ENCODE measurements at places on chromosomes 3 and 15.

DNA sequence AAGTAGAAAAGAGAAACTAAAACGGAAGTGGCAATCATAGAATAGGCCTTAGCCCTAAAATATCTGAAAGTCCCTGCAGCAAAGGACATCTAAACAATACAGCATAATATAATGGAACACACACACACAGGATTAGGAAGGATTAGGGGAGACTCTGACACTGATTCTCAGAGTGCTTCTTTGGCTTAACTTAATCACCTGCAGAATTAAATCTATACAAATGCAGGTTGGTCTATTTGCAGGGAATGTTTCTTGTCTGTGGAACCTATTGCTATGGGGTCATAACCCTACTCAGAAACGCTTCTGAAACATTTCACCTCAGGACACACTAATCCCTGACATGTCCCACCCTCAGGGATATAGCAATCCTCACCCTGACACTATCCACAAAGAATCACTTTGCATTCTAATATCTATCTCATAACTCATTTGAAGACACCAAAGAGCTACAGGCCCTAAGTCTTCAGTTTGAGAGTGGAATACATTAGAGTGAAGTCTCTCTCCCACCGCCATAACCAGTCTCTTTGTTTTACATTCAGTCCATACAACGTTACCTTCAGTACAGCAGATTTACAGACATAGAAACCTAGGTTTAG, 1041.2 kb downstream of the TUSC7 start:
- DNase-seq: no peak

DNA sequence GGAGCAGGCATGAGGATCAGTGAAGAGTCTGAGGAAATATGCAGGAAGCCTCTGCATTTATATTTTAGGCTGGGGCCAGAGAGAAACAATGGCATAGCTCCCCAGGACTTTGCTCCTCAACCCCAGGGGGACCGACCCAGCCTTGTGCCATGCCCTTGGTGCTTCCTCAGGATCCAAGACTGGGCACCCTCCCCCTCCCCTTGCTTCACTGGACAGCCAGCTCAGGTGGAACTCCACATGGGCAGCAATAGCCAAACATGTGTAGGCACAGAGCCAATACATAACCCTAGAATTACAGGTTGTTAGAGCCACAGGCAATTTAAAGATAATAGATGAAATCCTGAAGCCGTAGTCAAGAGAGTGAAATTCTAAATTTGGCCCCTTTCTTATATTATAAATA, 73.0 kb upstream of the ETV5 start:
- DNase-seq: no peak

- no peak for DNase-seq
These were observed 1.1 kb downstream of the KCNH8 start for GRCh38 chr3:19149368-19149767.

- no peak for DNase-seq
These were observed 720.2 kb downstream of the ROBO1 start for GRCh38 chr3:79047581-79047980.

DNA sequence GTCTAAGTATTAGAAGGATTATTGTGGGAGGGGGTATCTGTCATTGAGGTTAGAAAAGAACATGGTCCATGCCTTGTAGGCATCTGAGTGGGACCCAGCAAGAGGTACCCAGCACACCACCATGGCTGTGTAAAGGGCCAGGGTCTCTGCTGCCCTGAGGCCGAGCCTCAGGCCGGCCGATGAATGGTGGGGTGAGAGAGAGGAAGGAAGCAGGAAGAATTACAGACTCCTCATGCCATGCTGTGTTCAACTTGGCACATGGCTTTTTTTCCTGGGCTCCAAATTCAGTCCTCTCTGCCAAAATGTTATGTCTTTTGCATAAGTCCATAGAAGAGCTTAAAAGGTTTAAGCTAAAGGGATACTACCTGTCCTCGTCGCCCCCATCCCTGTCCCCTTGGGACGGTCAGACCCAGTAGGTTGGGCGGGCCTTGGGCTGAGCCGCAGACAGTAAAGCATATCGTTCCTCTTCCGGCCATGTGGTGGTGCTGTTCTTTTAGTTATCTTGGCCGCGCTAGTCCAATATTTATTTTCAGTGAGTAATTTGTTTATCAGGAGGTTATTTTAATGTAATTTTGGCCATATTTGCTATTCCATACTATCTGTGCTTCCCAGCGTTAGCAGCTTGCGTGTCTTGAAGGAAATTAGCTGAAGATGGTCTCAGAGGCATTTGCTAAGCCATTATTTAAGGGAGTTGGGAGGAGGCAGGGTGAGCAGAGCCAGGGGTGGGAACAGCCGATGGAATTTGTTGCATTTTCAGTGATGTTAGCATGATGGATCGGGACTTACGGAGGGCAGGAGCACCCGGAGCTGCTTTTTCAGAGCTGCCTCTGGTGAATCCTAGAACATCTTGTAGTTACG, 152.4 kb downstream of the AGBL1 start:
- no peak for DNase-seq

All from activated naive CD8-positive, alpha-beta T cell treated with anti-CD3 and anti-CD28 coated beads, Interleukin-2, amount 50 U/mL, for 16 hours (primary cell).